Esophagus muscularis mucosa (tissue), 4 donors: ENCODE measurements at places on chromosomes 7 and 10. TPM values are rescaled to one million over a fixed set of nuclear protein-coding genes. Genes with fewer than 3 reads are reported as not detected.

DNA sequence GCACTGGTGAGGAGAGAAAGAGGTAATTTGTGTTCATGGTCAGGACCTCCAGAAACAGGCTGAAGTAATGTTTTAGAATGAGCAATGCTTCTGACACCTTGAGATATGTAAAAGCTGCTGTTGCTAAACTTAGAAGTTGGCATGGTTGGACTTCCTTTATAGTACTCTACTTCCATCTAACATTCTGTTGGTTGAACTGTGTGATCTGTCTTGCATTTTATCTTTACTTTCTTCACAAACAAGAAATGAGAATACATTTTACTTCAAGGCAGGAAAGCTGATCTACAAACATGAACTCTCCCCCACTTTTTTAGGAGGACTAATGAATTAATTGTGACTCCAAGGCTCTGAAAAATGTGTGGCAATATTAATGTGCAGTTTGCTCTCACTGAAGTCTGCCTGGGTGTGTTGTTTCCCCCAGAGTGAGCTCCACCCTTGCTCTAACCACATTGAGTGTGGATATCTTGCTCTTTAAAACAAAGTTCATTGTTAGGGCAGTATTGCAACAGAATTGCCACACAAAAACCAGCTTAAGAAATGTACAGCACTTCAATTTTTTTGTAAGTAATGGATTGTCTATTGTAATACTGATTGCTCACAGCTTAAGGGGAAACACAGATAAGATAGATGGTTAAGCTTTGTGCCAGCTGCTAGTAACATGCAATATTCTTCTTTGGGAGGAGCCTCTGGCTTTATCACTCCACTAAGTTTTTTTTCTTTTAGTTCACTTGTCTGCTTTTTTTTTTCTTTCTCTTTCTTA, 69.0 kb downstream of the ADD3 start:
- no peak for DNase-seq

DNA sequence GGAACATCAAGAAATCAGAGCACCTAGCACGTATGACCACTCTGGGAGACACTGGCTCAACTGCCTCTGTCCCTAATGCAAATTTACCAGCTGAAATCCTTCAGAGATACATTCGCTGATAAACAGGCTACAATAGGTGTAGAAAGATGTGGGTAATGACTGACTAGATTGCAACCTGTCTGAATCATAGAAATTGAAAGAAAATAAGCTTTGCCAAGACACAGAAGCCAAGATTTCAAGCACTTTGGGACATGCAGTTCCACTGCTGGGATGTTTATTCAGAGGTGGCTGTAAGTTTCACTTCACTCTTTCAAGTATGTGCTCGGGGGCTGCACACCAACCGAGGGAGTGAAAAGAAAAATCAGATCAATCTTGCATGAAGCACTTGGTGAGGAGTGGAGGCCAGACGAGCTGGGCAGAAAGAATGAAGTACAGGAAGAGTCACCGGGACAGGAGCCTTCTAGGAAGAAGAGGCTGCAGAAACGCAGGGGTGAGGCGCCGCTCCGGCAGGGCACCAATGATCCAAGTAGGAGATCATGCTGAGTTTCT, 276.7 kb downstream of the PARD3 start:
- DNase-seq: no peak

GRCh38 chr10:96133135-96133534, 3.0 kb downstream of the ZNF518A start:
- DNase-seq: no peak

GRCh38 chr7:158759749-158760444, 55.3 kb upstream of the NCAPG2 start:
- DNase-seq: no peak

Gene PLXNA4
- 5.0 TPM for total RNA-seq

Gene RBP3
- total RNA-seq: 0.06 TPM

DNA sequence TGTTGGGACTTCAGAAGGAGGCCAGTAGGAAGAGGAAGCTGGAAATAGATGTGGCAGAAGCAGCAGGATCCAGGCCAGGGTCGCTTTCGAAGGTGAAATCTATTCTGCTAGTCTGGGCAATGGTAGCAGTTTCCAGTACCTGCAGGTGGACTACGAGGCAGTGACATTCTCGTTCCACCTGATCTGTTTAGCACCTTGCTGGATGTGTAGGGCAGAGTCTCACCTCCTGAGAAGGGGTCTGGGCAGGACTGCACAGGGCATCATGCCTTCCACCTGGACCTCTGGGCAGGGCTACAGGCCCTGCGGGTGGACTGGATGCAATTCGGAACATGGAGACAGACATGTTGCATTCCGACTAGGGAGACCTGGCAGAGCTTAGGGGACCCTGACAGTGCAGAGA, 254.8 kb upstream of the ZNF32 start:
- peak; percentile 84 for DNase-seq

- no peak for DNase-seq
Observed at GRCh38 chr7:120278773-120279172, 5.8 kb downstream of the KCND2 start.

DNA sequence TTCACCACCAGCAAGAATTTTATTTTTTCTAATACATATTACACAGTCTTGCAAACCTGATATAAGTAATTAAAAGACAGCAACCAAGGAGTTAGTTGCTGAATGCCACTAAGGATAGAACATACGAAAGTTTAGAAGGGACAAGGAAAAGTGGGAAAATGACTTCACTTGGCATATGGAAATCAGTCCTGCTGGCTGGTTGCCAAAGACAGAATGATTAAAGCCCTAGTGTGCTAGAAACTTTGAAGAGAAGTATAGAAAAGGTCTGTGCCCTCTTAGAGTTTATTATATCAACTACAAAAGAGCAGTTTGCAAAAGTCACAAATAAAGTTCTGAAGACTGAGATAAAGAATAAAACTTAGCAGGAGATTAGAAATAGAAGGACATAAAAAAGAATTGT, 5.8 kb upstream of the YAE1 start:
- DNase-seq: no peak

GRCh38 chr7:54477083-54477482, 65.1 kb upstream of the VSTM2A start:
- no peak for DNase-seq

GRCh38 chr7:137335814-137336213, 7.7 kb downstream of the PTN start:
- no peak for DNase-seq

GRCh38 chr7:15397922-15398760, 163.7 kb downstream of the AGMO start:
- DNase-seq: no peak

Gene STEAP1
- total RNA-seq: 8.6 TPM

Gene DGKI
- total RNA-seq: 1.3 TPM

GRCh38 chr10:65769828-65770227, 1156.0 kb upstream of the LRRTM3 start:
- DNase-seq: no peak

Gene ZNF736
- 10.0 TPM for total RNA-seq

Gene POU6F2
- not detected for total RNA-seq

- DNase-seq: no peak
Observed at GRCh38 chr10:10213237-10213636, 804.4 kb upstream of the CELF2 start.

- DNase-seq: no peak
Observed at GRCh38 chr10:119567978-119568377, 25.5 kb upstream of the RGS10 start.

Gene GPR26
- total RNA-seq: not detected

DNA sequence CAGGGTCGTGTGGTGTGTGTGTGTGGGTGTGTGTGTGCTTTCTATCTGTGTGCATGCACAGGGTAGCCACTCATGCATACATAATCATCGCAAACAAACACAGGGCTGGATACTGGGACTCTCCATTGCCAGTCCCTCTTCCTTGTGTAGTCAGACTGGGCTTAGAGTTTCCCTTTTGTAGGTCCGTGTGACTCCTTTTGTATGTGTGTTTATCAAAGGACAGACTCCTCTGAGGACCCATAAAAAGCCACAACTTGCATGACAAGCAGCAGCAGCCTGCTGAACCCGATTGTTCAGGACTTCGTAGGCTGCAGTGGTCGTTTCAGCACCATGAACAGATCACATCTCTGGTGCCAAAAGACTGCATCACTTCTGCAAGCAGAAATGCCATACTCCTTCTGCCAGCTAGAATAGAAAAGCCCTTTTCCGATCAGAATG, 895 bp downstream of the VSTM2A start:
- no peak for DNase-seq

Gene HMX2
- total RNA-seq: not detected

DNA sequence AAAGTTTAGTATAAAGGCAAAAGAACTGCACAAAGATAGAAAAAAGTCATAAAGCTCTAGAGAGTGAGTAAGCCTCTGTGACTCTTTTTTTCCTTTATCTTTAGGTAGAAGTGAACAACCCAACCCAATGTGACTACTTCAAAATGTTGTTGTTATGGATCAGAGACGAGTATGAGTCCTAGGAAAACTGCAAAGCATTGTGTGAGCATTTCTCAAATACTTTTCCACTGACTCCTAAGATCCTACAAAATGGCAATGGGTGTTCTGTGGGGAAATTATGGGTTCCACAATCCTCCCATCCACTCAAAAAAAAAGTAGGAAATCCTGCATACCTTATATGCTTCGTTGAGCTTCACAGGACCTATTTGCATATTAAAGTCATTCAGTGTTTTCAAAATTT, 177.1 kb downstream of the DGKI start:
- no peak for DNase-seq

DNA sequence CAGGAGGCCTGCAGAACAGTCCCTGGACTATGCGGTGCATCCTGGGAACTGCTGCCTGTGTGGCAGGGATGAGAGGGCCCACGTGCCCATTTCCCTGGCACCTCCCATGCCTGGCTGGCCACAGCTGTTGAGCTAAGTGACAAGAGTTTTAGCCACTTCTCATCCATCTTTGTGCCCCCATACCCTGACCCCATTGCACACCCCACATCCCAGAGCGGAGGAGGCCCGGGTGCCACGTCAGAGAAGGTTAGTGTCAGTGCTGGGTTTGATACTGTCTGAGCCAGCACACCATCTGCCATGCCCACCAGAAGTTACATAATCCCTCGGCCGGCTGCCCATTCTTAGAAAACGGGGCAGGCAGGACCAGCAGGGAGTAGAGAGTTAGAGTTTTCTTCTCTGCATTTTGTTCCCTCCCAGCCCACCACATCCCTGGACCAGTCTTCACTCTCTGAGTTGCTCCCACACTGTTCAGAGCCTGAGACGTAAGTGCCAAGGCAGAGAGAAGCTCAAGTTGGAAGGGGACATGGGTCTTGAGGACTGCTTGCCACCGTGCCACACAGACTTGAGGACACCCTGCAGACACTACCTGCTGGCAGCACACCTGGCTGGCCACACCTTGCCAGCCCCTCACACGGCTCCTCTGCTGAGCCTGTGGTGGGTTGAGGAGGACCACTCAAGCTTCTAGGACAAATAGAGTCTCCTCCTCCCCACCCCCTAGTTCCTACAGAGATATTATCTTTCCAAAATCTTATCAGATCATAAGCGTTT, 13.1 kb downstream of the UNC5B start:
- no peak for DNase-seq

GRCh38 chr10:27736396-27736795, 9.2 kb downstream of the MKX start:
- no peak for DNase-seq

DNA sequence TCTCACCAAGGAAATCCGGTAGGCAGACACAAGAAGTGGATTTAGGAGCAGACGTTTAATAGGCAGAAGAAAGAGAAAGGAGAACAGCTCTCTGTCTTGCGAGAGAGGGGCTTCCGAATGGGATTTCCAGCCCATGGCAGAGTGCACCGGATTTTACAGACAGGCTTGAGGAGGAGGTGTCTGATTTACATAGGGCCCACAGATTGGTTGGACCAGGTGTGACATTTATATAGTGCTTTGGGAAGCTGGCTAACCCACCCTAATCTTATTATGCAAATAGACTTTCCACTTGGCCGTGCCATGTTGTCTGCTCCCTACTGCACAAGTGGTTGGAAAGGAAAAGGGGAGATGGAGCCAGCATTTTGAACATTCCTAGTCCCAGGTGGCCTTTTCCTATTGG, 57.8 kb downstream of the ANKMY2 start:
- no peak for DNase-seq

GRCh38 chr10:91462423-91462822, 52.3 kb downstream of the HECTD2 start:
- DNase-seq: no peak

DNA sequence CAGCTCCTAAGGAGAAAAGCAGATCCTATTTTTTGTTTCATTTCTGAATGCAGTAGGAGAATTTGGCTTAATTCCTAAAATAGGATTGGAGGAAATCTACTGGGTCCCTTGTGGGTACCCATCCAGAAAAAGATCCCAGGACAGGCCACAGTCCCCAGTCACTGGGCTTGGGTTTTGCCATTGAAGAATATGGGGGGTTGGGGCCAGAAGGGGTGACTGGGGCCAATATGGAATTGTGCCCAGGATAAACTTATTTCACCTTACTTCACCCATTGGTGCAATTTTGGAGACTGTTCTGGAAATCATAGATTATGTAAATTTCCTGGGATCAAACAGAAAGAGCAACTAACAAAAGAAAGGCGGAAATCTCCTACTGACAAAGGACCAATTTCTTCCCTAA, 5.0 kb downstream of the HOXA5 start:
- no peak for DNase-seq

Gene ASZ1
- total RNA-seq: not detected

DNA sequence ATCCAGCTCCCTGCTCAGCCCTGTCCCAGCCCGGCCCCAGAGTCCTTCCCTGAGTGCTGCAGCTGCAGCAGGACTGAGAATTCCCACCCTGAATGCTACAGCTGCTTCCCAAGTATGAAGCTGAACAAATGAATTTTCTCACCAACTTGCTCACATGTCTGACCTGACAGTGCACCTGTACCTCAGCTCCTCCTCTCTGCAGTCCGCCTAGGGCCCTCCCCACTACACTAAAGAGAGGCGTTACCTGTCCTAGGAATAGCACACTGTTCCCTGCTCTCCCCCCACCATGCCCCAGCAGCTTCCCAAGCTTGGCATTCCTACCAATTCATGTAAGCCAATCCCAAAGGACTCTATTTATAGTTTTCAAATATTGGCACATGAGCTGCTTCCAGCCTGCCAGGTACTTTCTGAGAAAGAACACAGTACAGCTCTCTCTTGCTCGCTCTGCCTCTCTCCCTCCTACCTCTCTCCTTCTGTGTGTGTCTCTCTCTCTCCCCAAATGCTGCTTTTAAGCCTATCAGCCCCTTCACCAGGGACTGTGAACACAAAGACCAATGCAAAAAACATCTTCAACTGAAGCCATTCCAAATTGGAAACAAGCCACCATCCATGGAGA, 400.1 kb downstream of the TNS3 start:
- DNase-seq: no peak

- DNase-seq: no peak
Observed at GRCh38 chr10:96995851-96996250, 163.8 kb downstream of the LCOR start.

Gene GSTO2
- 0.99 TPM for total RNA-seq

Gene AMPH
- total RNA-seq: 7.4 TPM

Gene SLC18A2
- 2.5 TPM for total RNA-seq

- DNase-seq: no peak
Observed at GRCh38 chr7:107527196-107527595, 36.5 kb downstream of the COG5 start.

Gene CDH23
- 29.6 TPM for total RNA-seq

- DNase-seq: no peak
Observed at GRCh38 chr7:158738841-158739240, 34.2 kb upstream of the NCAPG2 start.
